Suprapubic skin (tissue), 4 donors: ENCODE measurements at places on chromosomes 16 and 17.

- no peak for DNase-seq
These were observed 77.9 kb downstream of the SNX29 start for GRCh38 chr16:12054396-12054795.

GRCh38 chr17:58326609-58327362 is 1.8 kb downstream of the TSPOAP1 start:
- no peak for DNase-seq

DNA sequence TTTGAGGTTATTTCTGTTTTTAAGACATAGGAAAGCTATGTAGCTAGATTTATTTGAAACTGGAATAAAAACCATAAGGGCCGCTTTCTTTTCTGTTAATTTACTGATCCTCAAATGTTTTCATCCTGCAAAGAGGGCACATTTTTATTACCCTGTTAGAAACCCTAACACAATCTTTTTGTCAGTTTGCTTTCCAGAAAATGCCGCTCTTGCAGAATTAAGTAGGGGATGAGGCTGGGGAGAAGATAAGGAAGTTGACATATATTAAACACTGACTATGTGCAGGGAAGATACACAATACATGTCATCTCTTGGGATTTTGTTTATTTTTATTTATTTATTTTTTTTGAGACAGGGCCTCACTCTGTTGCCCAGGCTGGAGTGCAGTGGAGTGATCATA is 15.7 kb downstream of the USP43 start:
- DNase-seq = no peak

DNA sequence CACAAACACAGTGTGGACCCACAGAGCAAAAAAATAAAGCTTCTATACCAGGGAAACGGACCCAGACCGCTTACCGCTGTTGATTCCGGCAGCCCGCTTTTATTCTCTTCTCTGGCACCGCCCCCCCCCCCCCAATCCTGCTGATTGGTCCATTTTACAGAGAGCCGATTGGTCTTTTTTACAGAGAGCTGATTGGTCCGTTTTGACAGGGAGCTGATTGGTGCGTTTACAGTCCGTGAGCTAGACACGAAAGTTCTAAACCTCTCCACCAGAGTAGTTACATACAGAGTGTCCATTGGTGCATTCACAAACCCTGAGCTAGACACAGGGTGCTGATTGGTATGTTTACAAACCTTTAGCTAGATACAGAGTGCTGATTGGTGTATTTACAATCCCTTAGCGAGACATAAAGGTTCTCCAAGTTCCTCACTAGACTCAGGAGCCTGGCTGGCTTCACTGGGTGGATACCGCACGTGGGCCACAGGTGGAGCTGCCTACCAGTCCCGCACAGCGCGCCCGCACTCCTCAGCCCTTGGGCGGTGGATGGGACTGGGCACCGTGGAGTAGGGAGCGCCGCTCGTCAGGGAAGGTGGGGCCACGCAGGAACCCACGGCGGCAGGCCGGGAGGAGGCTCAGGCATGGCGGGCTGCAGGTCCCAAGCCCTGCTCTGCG is 92.4 kb downstream of the HAPSTR1 start:
- no peak for DNase-seq

DNA sequence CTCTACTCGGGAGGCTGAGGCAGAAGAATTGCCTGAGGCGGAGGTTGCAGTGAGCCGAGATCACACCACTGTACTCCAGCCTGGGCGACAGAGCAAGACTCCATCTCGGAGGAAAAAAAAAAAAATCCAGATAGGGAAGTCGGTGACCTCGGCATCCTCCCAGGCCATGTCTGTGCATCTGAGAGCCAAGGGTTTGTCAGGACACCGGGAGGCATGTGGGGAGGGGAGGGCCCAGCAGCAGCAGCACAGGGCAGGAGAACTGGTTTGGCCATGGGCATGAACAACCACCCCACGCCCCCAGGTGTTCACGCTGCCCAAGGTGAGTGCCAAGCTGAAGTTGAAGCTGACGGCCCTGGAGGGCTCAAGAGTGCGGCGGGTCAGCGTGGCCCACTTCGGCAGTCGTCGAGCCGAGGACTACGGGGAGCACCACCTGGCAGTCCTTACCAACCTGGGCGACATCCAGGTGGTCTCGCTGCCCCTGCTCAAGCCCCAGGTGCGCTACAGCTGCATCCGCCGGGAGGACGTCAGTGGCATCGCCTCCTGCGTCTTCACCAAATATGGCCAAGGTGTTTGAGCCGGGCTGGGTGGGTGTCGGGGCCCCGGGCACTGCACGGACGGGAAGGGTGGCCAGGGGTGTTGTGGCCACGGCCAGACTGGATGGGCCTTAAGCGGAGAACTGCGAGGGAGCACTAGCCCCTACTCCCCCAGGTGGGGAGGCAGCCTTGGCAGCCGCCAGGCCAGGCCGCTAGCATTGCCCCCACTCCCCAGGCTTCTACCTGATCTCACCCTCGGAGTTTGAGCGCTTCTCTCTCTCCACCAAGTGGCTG is 14.7 kb upstream of the MYO15B start:
- peak; percentile 53 for DNase-seq

DNA sequence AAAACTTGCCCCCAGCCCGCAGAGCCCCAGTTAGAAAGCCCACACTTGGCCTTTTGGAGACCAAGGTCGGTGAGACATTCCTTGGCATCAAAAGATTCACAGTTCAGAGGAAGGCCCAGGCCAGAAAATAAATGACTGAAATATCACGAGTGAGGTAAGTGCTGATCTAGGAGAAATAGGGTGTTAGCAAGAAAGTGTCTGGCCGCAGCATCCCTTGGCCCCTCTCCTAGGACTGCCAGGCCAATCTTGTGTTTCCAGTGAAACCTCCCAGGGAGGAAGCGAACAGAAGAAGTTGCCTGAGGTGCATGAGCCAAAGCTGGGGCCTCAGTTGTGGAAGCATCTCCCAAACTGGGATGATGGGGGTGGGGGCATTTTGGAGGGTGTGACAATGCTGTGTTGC is 22.5 kb upstream of the NSMCE1 start:
- no peak for DNase-seq

- DNase-seq = no peak
These were observed 141.8 kb downstream of the LAT start for GRCh38 chr16:29126616-29127015.

GRCh38 chr17:14072881-14073280 is 3.6 kb downstream of the COX10 start:
- DNase-seq = no peak

GRCh38 chr17:20022701-20023100 is 13.5 kb downstream of the SPECC1 start:
- no peak for DNase-seq

DNA sequence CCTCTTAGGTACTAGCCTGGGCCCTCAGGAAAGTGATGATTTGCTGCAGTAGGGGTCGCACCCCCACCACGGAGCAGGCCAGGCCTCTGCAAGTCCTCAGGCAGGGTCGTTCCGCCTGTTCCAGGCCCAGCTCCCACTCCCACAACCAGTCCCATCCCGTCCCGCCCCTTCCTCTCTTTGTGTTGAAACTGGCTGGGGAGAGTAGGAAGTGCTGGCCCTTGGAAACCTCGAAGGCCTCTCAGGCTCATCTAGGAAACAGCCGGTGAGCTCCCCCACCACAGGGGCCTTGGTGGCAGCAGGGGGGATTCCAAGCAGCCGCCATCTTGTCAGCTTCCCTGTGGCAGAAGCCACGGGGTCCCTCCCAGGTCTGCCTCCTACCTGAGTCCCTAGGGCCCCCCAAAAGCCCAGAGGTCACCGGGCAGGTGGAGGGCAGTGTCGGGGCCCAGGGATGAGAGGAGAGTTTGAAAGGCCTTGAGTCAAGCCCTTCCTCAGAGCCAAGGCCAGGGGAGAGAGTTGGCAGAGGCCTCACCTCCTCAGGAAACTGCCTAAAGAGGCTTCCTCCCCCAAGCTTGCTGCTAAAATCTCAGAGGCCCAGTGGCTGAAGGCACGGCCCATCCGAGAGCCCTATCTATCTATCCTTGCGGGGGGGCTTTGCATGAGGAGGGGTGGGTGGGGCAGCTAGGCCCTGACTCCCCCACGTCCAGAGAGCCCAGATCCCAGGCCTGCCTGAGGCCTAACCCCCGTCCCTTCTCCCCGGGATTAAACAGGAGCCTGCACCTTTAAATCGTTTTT is 22.2 kb downstream of the MMP15 start:
- DNase-seq = no peak

DNA sequence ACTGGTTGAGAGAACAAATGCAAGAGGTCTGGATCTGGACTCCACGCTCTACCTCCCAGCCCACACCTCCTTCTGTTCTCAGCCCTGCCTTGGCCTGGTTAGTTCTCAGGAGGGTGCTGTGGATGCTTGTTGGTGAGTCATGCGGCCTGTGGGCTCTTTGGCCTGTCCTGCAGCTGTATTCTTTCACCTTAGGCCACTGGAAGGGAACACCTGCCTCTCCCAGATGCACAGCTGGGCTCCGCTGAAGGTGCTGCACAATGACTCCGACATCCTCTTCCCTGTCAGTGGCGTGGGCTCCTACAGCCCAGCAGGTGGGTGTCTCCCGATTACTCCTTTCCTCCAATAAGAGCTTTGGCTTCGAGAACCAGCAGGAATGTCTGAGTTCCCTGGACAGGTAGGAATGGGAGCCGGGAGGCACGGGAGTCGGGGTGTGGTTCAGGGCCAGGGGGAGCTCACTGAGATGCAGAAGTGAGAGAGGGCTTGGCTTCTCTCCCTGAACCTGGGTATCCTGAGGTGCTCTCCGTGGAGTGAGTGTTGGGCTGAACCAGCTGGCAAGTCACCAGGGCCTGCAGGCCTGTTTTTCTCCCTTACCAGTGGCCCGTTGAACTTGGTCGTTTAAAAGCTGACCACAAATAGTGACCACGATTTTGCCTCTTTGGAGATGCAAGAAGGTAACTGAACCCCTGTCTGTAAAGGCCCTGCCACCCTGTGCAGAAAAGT is 85.0 kb downstream of the SNX29 start:
- DNase-seq = no peak

DNA sequence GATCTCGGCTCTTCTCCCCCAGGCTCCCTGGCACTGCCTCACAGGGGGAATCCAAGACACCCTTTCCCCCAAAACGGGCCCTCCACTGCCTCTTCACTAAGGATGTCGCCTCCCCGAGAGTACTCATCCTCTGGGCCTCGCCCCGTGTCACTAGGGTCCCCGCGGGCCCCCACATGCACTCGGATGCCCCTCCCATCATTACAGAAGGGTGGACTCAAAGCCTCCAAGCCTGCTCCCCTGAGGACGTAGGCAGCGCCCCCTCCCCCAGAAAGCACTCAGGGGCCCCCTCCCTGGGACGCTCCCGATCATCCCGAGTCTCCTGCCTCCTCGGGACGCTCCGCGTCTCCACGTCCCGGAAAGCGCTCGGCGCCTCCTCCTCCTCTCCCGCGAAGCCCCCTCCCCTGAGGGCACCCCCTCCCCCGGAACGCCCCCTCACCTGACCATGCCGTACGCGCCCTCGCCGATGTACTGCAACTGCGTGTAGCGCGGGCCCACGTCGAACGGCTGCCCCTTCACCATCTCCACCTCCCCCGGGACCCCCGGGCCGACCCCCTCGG is 338 bp downstream of the MAPK3 start:
- DNase-seq = no peak

- no peak for DNase-seq
These were observed 981 bp downstream of the GLG1 start for GRCh38 chr16:74605746-74606520.

GRCh38 chr16:66155933-66156332 is 210.6 kb upstream of the CDH5 start:
- DNase-seq = no peak

GRCh38 chr16:56372013-56372634 is 53.2 kb downstream of the AMFR start:
- DNase-seq = no peak

GRCh38 chr16:30761427-30761927 is 385 bp downstream of the CFAP119 start:
- DNase-seq = no peak

DNA sequence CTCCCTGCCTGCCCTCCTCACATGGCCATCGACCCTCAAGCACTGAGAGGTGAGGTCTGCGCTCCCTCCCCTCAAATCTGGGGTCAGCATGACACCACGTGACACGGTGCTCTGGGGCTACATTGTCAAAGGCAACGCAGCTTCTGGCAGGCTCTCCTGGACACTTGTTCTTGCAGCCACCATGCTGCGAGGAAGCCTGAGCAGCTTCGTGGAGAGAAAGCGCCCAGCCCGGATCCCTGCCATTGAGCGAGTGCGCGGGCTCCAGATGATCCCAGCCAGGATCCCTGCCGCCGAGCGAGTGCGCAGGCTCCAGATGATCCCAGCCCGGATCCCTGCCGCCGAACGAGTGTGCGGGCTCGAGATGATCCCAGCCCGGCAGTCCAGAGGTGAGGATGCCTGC is 70.9 kb upstream of the METRNL start:
- no peak for DNase-seq

GRCh38 chr17:77382966-77383612 is 242.3 kb downstream of the SEC14L1 start:
- no peak for DNase-seq

DNA sequence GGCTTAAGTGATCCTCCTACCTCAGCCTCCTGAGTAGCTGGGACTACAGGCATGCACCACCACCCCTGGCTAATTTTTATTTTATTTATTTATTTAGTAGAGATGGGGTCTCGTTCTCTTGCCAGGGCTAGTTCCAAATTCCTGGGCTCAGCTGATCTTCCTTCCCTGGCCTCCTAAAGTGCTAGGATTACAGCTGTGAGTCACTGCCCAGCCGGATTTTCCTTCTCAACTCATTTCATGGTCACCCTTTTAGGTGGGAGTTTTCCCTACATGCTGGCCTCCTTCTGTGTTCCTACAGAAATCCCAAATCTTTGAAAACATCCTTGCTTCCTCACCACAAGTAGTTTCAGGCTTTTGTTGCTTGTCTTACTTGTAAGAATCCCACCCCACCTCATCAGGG is 102.1 kb upstream of the SIAH1 start:
- DNase-seq = no peak

- no peak for DNase-seq
These were observed 141.8 kb downstream of the KATNIP start for GRCh38 chr16:27691721-27692120.

GRCh38 chr17:49021095-49021767 is 24.0 kb downstream of the IGF2BP1 start:
- DNase-seq = no peak

- no peak for DNase-seq
These were observed 9.9 kb downstream of the CYGB start for GRCh38 chr17:76527430-76528111.

- DNase-seq = peak; percentile 71
These were observed 2.0 kb upstream of the C17orf99 start for GRCh38 chr17:78144147-78144719.

DNA sequence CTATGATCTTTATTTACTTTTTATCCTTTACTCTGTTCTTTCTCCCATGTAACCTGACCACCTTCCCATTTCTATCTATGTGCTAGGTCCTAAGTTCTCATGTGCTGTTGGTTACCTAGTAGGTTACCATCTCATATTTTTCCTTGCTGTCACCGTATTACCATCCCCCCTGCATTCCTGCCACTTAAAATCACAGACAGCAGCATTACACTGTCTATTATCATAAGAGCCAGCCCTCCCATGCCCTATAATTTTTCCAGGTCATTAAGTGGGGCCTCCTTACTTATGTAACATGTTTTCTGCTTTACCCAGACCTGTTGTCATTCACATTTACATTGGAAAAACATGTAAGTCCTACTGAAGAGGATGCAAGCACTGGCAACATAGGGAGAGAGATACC is 202.9 kb downstream of the HS3ST3A1 start:
- DNase-seq = no peak

GRCh38 chr17:21019976-21020586 is 22.7 kb downstream of the USP22 start:
- DNase-seq = no peak
